ENCODE measurements at places on chromosomes 6 and 20.

DNA sequence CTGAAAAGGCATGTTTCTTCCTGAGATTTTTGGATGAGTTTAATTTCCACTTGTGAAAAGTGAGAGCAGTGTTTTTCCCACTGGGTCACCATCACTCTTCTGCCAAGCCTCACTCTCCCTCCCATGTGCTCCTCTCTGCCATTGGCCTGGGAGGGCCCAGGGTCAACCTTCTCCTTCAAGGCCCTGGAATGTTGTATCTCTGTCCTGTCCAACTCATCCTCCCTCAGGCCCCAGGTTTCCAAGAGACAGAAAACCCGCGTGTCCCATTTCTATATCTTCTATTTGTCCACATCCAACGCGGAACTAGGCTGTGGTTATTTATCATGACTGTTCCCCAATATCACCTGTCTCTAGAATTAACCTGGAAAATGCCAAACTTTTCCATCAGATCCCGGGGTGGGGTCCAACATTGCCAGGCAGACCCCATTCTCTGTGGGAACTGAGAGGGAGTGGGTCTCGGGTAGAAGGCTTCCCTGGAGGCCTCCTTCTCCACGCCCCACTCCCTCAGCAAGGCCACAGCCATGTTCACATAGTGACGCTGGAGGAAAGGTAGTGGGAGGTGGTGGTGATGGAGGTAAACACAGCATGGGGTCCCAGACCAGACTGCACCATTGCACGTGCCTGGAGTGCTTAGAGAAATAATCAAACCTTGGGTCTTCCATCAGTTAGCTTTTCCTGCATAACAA lies 173.5 kb downstream of the SCP2D1 start:
- no peak for DNase-seq

DNA sequence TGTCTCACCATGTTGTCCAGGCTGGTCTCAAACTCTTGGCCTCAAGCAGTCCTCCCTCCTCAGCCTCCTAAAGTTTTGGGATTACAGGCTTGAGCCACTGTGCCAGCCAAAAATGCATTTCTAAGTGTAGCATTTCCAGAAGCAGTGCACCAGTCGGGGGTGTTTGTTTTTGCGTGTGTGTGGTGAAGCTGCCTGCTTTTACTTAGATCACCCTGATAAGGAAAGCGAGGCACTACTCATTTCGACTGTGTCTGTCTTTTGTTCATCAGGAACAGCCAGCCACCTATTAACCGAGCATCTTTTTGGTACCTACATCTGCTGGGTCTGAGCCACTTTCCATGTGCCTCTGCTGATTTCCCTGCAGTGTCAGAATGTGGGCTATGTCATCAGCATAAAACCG lies 18.7 kb downstream of the SIRT5 start:
- no peak for DNase-seq

GRCh38 chr6:166352923-166353322 lies 10.6 kb upstream of the SFT2D1 start:
- no peak for DNase-seq

- no peak for DNase-seq
Measured at GRCh38 chr20:14450256-14450655, 112.8 kb upstream of the FLRT3 start.

- no peak for DNase-seq
Measured at GRCh38 chr6:82370788-82371187, 7.2 kb downstream of the TPBG start.

GRCh38 chr6:87054143-87054833 lies 40.6 kb downstream of the CGA start:
- no peak for DNase-seq

DNA sequence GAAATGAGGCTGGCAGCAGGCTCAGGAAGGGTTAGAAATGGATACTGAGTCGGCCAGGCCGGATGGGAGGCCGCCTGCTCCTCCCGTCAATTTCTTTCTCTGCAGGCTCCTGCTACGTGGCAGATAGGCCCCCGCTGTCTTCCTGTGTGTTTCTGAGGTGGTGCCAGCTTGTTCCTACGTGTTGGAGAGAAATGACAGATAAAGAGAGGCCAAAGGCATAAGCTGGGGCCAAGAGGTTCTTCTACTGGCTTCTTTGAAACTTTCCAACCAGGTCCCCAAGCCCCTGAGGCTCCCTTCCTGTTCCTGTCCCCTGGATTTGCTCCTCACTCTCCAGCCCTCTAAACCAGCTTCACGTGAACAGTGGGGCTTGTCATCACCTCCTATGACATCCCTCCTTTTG lies 76.8 kb downstream of the TCP11 start:
- DNase-seq: no peak

GRCh38 chr6:56660381-56660730 lies 17.7 kb upstream of the DST start:
- DNase-seq: no peak

- DNase-seq: no peak
Measured at GRCh38 chr20:58261660-58262059, 33.2 kb upstream of the ANKRD60 start.

- DNase-seq: peak; percentile 83
Measured at GRCh38 chr6:46985943-46986342, 56.2 kb downstream of the ADGRF1 start.

GRCh38 chr6:145897552-145897951 lies 66.6 kb downstream of the SHPRH start:
- DNase-seq: no peak

GRCh38 chr6:167409694-167410093 lies 84.8 kb downstream of the TTLL2 start:
- no peak for DNase-seq

GRCh38 chr6:43471399-43471798 lies 6.0 kb upstream of the TJAP1 start:
- no peak for DNase-seq

- DNase-seq: peak; percentile 84
Measured at GRCh38 chr6:30544666-30545272, 11.5 kb downstream of the GNL1 start.

DNA sequence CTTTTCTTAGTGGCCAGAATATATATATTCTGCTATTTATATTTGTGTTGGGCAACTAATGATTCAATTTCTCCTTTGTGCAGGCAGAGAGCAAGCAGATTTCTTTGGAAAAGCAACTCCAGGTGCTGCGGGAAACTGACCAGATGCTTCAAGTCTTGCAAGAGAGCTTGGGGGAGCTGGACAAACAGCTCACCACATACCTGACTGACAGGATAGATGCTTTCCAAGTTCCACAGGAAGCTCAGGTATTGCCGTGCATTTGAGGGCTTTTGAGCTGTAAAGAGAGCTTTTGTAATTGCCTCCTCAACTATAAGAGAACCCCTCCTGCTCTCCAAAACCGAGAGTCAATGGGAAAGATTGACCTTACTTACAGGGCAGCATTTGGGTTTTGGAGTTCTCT lies 203.5 kb downstream of the UTRN start:
- no peak for DNase-seq

- DNase-seq: no peak
Measured at GRCh38 chr6:168581236-168581635, 140.3 kb downstream of the SMOC2 start.

GRCh38 chr6:144728804-144729203 lies 443.7 kb downstream of the UTRN start:
- DNase-seq: no peak

DNA sequence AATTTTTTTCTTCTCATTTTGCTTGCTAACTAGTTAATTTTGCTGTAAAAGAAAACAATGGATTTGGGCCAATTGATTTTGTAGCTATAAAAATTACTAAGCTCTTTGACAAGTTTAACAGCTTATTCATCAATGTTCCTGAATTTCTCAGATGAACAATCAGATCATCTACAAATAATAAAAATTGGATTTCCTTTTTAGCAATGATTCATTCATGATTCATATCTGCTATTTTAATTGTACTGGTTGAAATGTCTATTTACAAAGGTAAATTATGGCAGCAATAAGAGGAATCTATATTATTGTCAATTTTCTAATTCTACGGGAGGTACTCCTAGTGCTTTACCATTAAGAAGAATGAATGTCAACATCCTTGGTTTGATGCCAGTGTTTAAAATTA lies 178.8 kb upstream of the BTBD3 start:
- DNase-seq: no peak

- no peak for DNase-seq
Measured at GRCh38 chr6:165647041-165647440, 16.0 kb downstream of the PDE10A start.

- no peak for DNase-seq
Measured at GRCh38 chr6:107026965-107027364, 1.0 kb upstream of the MTRES1 start.

- DNase-seq: peak; percentile 78
Measured at GRCh38 chr6:45609141-45609638, 231.5 kb upstream of the SUPT3H start.

DNA sequence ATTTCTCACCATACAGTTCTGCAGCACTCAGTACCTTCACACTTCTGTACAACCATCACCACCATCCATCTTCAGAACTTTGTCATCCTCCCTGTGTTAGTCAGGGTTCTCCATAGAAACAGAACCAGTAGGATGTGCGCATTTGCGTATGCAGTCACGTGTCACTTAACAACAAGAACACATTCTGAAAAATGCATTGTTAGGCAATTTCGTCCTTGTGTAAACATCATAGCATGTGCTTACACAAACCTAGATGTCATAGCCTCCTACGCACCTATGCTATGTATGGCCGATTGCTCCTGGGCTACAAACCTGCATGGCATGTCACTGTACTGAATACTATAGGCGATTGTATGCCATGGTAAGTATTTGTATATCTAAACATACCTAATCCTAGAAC lies 66.2 kb upstream of the PTPRT start:
- no peak for DNase-seq

DNA sequence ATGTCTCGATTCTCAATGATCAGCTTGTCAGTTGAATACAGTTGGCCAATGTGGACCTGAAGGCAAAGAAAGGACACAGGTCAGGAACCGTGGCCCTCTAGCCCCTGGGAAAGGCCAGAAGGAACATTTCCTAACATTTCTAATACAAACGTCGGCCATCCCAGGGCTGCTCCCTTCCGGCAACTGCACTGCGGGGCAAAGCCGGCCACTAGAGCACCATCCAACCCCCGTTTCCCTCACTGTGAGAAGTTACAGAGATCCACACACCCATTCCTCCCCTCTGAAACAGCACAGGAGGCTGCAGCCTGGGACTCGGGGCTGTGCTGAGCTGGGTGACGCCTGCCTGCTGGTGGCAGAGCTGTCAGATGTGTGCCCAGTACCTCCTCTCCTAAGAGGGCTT lies 24.3 kb downstream of the PPP1R3G start:
- DNase-seq: no peak

GRCh38 chr6:34226731-34227586 lies 9.7 kb upstream of the HMGA1 start:
- DNase-seq: no peak

DNA sequence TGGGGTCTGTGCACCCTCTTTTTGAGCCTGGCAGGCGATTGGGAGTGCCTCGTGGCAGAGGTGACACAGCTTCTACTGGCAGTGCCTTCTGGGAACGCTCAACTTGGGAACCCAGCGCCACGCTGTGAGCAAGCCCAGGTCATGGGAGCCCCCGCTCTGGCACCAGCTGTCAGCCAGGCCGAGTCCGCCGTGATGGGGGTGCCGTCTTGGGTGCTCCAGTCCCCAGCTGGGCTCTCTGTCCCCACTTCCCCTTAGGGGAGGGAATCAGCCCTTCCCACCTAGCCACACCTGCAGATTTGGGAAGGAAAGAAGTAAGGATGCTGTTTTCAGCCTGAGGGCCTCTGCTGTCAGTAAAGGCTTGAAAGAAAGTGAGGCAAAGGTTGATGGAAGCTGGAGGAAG lies 31.0 kb upstream of the NTSR1 start:
- DNase-seq: no peak

GRCh38 chr6:14750059-14750661 lies 495.7 kb upstream of the JARID2 start:
- DNase-seq: no peak

DNA sequence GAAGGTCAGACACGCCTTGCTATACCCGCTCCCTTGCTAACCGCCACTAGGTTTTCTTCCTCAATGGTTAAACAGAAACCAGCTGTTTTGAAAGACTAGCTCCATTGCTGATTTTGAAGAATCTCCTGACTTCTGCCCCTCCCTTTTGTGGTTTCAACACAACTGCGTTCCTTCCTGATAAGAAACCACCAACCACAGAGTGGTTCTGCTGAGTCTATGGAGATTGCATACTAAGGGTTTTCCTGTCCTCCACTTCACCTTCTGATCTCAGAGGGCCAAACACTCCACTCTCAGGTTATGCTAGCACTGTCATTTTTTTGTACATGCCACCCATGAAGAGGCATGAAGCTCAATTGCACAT lies 207.9 kb downstream of the MYLK4 start:
- DNase-seq: peak; percentile 85

DNA sequence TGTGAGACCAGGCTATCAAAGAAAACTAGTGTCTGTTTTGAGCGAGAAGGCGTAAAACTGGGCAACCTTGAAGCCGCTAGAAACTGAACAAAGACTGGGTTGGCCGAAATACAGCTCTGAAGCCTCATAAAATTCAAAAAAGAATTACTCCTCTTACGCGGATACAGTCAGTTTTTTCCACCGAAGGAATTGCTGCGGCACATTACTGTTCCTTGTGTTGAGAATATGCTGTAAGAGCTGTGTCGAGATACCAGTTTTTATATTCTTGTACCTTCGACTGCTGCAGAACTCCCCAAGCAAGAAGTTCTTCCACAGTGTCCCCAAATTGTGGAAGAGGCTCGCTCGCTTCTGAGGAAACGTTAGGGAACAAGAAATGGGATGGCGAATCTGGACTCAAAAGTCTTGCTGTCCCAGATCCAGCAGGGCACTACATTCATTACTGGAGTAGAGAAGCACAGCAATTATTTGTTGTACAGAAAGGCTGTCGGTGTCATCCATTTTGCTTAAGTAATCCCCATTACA lies 523 bp upstream of the COX7A2 start:
- no peak for DNase-seq

DNA sequence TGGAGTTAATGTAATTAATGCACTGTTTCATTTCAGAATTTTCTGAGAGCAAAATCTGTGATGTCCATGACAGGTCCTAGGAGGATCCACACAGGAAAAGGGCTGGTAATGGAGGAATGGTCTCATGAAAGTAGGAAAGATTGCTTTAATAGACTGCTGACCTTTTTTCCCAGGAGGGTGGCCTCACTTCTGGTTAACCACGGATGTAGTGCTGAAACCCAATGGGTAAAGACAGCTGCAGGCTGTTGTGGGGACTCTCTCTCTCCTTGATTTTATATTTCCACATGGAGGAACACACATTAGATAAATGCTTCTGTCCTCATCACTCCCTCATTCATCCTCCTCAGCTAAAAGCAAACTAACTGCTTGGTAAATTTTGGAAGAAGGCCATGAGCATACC lies 23.6 kb upstream of the RIPOR2 start:
- no peak for DNase-seq

- DNase-seq: peak; percentile 74
Measured at GRCh38 chr6:137056121-137056880, 11.5 kb upstream of the IL20RA start.

DNA sequence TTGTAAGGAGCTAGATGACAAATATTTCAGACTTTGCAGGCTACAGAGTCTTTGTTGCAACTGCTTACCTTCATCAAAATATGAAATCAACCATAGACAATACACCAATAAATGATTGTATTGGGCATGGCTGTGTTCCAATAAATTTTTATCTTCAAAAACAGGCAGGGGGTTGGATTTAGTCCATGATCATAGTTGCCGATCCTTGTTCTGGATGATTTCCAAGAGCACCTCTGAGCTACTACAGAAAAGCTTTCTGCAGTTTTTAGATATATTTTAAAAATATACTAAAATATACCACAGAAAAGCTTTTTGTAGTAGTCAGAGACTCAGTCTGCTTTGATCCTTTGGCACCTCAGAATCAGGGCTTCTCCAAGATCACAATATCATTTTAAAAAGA lies 145.0 kb downstream of the HTR1B start:
- DNase-seq: no peak

- no peak for DNase-seq
Measured at GRCh38 chr6:90983462-90983861, 396.6 kb upstream of the MAP3K7 start.

Measured in M059J (cell line).